ENCODE measurements at places on chromosomes 1 and 21.

- no peak for DNase-seq
Measured at GRCh38 chr1:27383039-27383605, at the start of gene CD164L2. TSS of gene CD164L2 (minus strand) at chr1:27383333. CDS start at chr1:27383239, 94 bp downstream.

- DNase-seq: no peak
Measured at GRCh38 chr1:109801791-109802135, 38.0 kb upstream of the EPS8L3 start.

DNA sequence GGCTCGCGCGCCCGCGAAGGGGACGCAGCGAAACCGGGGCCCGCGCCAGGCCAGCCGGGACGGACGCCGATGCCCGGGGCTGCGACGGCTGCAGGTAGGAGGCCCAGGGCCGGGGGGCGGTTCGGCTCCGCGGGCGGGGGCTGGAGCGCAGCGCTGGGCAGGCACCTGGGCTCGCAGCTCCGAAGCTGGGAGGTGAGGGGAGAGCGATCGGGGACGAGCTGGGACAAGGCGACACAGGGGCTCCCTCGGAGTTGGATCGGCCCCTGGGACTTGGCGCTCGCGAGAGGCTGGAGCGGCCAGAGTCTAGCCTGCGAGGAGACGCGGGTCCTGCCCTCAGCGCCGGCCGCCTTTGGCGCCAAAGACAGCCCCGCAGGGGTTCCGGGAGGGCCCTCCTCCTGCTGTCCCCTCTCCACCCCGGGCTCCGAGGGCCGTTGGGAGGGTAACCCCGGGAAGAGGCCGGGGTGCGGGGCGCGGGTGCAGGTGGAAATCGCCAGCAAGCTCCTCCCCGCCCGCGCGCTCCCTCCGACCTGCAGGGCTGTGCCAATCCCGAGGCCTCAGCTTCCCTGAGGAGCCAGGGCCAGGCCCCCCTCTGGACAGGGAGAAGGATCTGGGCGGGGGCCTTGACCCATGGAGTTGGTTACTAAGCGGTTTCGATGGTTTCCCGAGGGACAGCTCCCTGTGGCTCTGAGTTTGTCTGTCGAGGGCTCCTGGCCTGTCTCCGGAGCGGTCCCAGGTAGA, 401 bp downstream of the TP73 start:
- no peak for DNase-seq

- DNase-seq: no peak
Measured at GRCh38 chr1:167473761-167474160, 44.6 kb downstream of the CD247 start.

DNA sequence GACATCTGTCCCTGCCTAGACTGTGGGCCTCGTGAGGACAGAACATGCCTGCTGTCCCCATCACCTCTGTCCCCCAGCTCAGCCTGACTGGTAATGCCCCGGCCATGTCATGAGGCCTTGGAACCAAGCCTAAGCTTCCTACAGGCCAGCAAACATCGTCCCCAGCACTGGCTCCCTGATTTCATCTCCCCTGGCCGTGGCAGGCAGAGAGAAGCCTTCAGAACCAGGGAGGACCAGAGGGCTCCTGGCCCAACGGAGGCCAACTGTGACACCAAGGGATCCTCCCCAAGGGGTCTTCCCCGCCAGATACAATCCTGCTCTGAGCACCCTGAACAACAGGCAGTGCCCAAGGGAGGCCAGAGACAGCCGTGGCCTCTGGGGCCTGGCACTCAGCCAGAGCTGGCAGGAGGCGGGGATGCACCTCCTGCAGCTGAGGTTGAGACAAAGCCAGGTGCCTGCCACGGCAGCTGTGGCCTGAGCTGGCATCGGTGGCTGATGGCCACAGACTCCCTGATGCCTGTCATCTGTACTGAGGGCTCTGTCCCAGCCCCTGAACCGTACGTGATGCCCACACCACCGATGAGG, 9.9 kb upstream of the NPHP4 start:
- no peak for DNase-seq

DNA sequence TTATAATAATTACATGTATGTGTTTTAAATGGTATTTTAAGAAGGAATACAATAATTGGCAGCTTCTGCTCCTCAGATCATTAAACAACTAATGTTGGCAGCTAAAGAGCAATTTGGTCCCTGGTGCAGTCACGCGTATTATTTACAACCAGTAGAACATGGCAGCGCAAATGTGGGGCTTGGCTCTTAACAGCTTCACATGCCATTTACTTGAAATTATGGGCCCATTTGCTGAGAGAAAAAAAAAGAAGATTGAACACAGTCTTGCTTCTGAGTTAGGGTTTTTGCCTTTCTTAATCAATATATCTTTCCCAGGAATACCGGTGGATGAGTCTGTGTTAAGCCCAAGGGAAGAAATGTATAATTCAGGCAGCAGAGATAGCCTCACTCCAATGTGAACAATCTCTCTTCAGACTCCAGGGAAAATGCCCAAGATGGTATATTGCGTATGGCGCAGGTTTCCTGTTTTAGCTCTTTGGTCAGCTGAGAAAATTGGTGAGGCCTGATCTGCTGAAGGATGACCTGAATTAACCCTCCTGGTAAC, 174.5 kb downstream of the DISC1 start:
- no peak for DNase-seq

DNA sequence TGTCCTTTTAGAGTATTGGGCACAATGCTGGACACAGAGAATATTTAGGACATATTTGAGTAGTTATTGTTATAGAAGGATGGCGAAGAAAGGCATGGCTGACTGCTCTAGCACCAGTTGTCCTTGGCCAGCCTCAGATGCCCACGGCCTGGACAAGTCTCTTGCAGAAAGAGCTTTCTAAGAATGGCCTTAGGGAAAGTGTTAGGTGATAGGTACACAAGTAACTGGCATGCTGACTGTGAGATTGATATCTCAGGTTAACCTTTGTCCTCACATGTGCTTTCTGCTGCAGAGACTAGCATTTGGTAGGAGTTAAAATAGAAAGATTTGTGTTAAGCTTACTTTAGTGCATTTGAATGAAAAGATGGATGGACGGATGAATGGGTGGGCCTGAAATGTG, 10.1 kb downstream of the SFT2D2 start:
- no peak for DNase-seq

GRCh38 chr1:28507247-28507645, 1.4 kb downstream of the RCC1 start:
- no peak for DNase-seq

All from NCI-H1436 treated with DMSO at 0.1 percent for 48 hours (cell line).